AG09319 (cell line): ENCODE measurements at places on chromosomes 16 and 17.
A peak's percentile ranks its signal among the peaks of the same experiment; 100 is the strongest.

DNA sequence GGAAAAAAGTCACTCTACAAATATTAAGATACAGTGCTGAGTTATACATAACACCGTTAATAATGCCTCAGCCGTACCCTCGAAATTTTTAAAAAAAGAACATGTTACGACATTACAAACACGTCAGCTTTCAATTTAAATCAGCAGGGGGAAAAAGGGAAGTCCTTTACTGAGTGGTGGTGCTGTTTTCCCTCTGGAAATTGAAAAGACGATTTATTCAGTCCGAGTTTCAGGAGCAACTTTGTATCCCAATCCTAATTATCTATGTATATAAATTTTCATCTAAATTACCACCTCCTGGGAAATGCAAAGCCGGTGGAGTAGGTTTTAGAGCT, 1.3 kb downstream of the NETO2 start:
- DNase-seq: no peak

DNA sequence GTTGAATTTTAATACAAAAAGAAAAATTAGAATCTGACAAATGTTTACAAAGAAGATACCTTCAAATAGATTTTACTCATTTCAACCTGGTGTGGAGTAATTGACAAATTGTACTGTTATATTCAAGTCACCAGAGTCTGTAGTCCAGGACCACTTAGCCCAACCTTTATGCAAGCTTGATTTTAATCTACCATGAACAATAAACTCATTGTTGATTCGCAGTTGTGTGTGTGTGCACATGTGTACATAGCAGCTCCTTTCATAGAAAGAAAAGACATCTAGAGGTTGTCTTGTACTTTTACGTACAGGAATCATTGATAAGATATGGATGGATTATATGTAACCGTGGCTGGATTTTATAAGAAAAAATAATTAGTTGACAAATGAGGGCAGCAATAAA, 20.7 kb upstream of the LRRC37A start:
- DNase-seq: no peak

GRCh38 chr17:81251709-81252301, 12.7 kb downstream of the NDUFAF8 start:
- DNase-seq: no peak

DNA sequence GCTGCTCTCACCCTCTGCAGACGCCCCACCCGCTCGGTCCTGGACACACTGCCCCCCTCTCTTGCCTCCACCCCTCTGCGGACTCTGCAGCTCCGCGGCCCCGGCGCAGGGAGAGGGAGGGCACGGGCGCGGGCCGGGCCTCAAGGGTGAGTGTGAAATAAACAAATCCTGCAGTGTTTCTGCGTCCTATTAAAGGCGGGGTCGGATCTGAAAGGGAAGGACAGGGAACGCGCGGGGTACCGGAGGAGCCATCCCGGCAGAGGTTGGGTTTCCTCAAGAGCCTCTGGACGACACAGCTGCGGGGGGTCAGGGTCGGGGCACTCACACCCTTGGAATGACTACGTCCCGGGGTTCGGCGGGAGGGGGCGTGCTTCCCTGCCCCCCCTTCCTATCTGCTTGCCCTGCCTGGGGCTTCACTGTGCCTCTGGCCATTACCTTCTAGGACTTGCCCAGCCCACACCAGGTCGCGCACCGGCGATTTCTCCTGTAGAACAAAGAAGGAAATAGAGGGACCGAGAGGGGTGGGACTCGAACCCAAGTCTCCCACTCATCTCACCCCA, 466 bp upstream of the HSF4 start:
- no peak for DNase-seq

GRCh38 chr16:88881007-88881615, 14.7 kb upstream of the PABPN1L start:
- DNase-seq: no peak

DNA sequence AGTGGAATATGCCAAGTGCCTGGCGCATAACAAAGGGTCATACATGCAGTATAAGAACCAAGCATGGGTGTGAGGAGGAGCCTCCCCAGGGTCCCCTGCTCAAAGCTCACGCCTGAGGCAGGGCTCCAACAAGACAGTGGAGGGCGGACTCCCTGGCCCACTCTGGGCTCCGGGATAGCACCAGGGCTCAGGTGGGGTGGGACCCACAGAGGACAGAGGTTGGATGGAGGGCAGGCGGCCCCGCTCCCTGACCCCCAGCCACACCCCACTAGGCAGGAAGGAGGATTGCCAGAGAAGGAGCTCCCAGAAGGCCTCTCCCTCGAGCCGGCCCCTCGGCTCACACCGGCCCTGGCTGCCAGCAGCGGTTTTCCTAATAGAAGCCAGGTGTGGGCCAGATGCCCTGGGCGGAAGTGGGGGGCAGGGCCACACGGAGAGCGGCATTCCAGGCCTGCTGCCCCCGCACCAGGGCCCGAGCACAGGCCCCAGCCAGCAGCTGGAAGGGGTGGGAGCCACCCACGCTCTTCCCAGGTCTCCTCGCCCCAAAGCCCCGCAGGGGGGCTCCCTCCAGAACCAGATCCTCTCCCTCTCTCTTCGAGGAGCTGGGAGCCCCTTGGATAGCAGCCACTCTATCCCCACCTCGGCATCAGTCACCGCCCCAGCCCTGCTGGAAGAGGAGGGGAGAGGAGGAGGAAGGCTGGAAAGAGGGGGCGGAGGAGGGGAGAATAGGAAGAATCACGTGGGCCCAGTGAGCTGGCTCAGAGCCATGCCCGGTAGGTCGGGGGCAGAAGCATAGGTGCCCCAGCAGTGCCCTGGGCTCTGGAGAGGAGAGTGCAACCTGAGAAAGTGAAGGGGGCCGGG, 21.0 kb downstream of the VASN start:
- DNase-seq: peak; percentile 79

GRCh38 chr16:4696905-4697847, 3.8 kb downstream of the NUDT16L1 start:
- no peak for DNase-seq

DNA sequence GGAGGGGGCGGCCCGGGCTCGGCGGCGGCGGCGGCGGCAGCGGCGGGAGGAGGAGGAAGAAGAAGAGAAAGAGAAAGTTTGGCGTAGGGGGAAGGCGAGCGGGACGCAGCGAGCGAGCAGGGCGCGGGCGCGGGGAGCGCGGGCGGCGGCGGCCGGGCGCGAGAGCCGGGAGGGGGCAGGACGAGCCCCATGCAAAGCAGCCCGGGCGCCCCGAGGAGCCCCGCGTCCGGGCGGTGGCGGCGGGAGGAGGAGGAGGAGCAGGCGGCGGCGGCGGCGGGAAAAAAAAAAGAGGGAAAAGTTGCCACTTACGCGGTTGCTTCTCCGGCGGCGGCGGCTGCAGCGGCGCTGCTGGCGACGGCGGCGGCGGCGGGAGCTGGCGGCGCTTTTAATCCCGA, 10.3 kb upstream of the ZFHX3 start:
- DNase-seq: no peak

GRCh38 chr17:2380226-2380922, 20.5 kb downstream of the MNT start:
- no peak for DNase-seq

GRCh38 chr16:53100889-53101288, 46.1 kb downstream of the CHD9 start:
- no peak for DNase-seq

DNA sequence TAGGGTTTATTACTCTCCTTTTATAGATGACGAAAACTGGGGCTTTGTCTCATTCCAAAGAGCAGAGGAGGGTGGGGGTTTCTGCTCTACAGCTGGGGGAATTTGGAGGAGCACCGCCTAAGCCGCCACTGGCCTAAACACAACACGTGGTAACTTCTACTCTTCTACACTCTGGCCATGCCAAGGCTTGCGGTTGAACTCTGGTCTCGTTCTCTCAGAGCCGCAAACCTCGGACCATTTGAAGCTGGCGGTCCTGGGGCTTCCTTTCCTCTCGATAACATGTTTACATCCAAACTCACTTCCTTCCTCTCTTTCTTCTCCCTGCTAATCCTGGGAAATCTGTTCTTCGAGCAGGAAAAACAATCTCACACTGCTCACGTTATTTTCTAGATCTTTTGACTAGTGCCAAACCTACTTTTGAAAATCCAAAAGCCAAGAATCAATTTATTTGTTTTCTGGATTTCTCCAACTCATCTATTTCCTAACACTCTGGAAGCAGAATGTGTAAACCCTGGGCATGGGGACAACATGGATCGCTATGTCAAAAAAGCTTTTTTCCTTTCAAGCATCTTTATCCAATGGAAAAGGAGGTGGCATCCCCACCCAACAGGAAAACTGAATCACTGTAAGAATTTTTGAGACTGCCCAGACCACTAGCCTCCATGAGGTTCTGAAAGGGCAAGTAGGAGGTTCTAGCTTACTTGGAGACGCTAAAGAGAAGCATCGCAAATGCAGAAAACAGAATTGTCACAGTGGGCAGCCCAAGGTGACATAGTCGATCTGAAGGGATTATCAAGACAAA, 13.6 kb upstream of the EEF2K start:
- DNase-seq: peak; percentile 82

DNA sequence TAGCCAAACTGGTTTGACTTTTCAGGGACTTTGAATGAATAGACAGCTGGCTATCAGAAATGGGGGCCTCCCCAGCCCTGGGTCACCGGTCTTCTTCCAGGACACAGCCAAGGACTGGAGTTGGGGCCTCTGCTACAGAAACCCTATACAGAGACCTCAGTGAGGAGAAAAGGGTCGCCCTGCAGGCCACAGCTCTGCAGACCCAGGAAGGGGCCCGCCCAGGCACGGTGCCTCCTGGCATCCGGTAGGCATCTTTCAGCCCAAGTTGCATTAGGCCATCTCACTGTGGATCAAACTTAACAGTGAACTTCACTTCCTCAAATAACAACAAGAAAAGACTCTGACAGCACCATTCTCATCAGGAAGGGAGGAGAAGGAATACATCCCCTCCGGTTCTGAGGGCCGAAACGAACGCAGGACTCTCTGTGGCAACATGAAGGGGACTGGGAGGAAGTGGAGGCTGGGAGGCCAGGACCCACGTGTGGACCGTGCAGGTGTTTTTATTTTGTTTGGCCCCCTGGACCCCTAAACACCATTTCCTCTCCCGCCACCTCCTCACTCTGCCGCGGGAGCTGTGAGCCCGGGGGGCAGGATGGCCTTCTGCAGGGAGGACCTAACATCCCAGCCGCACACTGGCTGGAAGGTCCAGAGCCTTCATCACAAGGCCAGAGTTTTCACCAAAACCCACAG, 7.2 kb downstream of the SLC38A10 start:
- DNase-seq: no peak

DNA sequence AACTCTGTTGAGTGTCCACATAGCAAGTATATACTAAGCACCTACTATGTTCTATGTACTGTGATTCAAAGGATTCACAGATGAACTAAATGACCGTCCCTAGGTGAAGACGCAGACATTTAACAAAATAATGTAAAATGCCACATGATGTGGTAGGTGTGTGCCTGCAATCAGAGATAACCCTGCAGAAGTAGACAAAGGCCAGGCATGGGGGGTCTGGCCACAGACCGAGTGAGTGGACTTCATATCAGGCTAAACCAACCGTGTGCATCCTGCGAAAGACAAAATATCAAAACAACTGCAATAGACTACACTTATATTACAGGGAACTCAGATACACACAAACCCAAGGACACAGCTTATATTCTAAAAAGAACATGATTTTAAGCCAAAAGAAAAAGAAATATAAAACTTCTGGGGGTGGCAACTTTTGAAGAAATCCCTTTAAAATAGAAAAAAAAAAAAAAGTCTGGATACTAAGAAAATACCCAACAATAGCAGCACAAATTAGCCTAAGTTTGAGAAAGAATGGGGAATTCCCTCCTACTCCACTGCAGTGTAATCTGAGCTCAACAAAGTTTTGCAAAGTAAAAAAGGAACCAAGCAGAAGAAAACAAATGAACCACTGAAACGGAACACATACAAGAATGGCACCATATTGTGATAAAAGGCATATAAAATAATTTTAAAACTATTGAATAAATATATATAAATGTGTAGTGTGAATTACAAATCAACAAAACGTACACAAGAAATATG, 12.3 kb downstream of the HSDL1 start:
- no peak for DNase-seq

DNA sequence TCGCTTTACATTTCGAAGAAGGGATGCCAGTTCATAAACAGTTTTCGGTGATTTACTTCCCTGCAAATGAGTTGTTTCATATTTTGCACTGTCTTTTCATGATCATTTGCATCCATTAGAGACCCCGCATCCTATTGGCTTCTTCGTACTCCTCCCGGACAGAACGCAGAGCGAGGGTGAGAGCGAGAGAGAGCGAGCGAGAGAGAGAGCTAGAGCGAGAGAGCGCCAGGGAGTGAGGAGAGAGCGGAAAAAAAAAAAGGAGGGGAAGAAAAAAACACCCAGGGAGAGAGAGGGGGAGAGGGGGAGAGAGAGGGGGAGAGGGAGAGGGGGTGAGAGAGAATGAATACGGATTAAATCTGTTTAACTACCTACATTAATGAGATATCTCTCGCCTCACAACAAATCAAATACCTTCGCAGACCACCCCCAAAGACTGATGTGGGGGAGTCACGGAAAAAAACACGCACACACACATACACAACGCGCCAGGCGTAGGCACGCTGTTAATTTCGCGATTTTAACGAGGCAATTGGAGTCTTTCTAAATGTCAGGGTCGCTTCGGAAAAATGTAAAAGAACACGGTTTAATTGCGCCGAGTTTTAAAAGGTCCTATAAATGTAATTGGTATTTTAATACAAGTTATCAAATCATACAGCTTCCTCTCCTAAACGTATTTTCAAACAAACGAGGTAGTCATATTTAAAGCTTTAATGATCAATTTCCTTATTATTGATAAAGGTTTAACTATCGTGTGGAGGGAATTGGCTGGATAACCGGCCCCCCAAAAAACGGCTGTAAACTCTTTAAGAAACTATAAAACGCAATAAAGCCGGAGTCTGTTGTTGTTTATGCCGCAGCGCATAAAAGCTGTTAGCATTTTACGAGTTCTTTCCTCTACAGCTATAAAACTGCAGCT, at the start of gene HOXB8:
TSS of gene HOXB8 (minus strand) at position 246 of the 916 bp plus-strand sequence. CDS start 588 bp downstream, outside the sequence.
- DNase-seq: no peak

GRCh38 chr17:47687748-47688147, 6.2 kb upstream of the TBKBP1 start:
- no peak for DNase-seq

- DNase-seq: no peak
Observed at GRCh38 chr17:57523926-57524632, 221.0 kb downstream of the CCDC182 start.

DNA sequence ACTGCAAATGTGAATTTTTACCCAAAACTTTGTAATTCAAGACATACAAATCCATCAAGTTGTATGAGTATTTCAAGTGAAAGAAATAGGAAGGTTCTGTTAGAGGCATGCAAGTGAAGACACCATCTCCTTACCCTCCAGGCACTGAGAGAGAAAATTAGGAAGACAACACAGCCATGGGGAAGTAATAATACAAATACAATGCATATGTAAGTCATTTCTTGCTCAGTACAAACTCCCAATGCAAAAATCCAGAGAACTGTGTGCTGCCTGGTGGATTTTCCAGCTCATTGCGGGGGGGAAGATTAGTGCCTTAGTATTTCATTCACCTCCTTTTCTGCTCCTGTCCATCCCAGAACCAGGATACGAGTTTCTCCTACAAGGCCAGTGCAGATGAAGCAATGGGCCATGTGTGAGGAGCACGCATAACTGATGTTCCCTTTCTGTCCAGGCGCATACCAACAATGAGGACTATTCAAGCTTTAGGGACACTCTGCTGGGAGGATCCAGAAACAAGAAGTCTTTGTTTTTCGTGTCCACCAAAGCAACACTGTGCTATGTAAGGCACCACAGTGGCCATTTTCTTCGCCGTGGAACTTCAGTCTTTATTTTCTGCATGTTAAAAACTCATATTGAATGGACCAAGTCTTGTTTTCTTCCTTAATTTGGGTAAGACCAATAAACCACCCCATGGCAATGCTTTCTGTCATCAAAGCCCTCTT, 143.7 kb upstream of the RCVRN start:
- no peak for DNase-seq

- DNase-seq: peak; percentile 57
Observed at GRCh38 chr16:106623-107324, 28.7 kb downstream of the MPG start.

- no peak for DNase-seq
Observed at GRCh38 chr17:49798182-49798581, 9.7 kb downstream of the KAT7 start.
